ENCODE measurements at places on chromosomes 13 and 19. TPM values are rescaled to one million over a fixed set of nuclear protein-coding genes. Genes with fewer than 3 reads are reported as not detected.

GRCh38 chr13:108346376-108346775 is 76.9 kb downstream of the TNFSF13B start:
- no peak for DNase-seq

GRCh38 chr13:95921485-95921884 is 131.7 kb downstream of the UGGT2 start:
- no peak for DNase-seq

DNA sequence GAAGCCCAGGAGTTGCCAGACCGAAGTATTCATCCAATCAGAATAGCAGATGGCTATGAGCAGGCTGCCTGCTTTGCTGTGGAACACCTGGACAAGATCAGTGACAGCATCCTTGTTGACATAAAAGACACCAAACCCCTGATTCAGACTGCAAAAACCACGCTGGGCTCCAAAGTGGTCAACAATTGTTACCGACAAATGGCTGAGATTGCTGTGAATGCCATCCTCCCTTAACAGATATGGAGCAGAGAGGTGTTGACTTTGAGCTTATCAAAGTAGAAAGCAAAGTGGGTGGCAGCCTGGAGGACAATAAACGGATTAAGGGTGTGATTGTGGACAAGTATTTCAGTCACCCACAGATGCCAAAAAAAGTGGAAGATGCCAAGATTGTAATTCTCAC is 250.3 kb upstream of the OBI1 start:
- DNase-seq: no peak

- DNase-seq: peak; percentile 9
Measured at GRCh38 chr13:44243198-44243857, 130.3 kb upstream of the SERP2 start.

GRCh38 chr13:112716461-112716820 is 26.6 kb downstream of the ATP11A start:
- DNase-seq: no peak

GRCh38 chr19:38742296-38742695 is 2.0 kb downstream of the CAPN12 start:
- no peak for DNase-seq

DNA sequence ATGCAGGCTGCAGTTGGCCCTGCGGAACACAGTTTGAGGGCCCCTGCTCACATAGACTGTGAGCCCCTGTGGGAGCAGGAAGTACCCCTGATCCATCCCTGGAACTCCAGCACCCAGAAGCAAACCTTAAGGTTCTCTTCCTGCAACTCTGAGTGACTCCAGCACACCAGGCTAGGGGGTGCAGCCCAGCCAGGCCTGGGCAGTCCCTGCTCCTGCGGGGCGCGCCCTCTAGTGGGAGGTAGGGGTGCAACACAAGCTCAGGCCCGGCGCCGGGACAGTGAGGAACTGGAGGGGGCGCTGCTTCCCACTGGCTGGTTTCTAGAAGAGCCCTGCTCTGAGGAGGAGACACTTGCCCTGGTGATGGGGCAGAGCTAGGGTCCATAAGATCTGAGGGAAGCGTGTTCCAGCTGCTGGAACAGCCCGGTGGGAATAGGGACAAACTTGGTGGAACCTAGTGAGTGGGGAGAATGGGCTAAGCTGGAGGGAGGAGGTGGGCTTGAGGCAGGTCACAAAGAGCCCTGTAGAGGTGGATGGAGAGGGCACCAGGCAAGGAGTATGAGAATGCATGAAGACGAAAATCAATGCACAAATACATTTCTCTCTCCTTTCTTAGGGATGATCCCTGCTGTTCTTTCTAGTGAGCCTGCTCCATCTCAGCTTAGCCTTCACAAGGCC is 5.0 kb downstream of the ZSCAN5A start:
- peak; percentile 58 for DNase-seq

GRCh38 chr19:3826163-3826562 is 40.0 kb upstream of the MATK start:
- DNase-seq: no peak

DNA sequence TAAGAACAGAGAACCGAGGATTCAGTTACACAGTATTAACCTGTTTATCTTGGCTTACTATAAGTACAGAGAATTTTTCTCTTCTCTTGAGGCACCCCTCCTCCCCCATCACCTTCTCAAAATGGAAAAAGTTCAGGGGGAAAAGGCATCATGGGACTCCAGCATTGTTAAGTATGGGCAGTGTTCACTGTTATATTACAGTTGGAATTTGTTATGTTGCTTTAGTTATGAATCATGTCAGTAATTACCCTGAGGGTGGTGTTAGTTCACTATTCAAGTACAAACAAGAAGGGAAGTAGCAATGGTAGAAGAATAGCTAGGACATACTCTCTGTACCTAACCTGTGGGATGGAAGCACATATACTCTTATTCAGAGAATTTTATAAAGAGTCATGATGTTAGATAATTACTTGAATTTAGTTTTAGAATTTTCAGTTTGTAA is 12.0 kb downstream of the LPAR6 start:
- DNase-seq: no peak

DNA sequence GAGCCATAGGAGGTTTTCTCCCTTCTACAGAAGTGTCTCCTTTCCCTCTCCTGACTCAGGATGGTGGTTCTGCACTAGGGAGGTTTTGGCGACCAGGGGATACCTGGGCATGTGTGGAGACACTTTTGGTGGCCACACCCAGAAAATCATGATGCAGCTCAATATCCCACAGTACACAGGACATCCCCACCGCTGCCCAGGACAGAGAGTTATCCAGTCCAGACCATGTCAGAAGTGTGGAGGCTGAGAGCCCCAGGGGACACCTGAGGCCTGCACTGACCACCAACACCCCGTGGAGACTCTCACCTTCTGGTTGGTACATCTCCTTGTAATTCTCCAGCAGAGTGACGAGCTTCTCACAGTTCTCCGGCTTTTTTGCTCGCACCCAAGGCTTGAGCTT is 16.6 kb downstream of the PEG3 start:
- DNase-seq: no peak

DNA sequence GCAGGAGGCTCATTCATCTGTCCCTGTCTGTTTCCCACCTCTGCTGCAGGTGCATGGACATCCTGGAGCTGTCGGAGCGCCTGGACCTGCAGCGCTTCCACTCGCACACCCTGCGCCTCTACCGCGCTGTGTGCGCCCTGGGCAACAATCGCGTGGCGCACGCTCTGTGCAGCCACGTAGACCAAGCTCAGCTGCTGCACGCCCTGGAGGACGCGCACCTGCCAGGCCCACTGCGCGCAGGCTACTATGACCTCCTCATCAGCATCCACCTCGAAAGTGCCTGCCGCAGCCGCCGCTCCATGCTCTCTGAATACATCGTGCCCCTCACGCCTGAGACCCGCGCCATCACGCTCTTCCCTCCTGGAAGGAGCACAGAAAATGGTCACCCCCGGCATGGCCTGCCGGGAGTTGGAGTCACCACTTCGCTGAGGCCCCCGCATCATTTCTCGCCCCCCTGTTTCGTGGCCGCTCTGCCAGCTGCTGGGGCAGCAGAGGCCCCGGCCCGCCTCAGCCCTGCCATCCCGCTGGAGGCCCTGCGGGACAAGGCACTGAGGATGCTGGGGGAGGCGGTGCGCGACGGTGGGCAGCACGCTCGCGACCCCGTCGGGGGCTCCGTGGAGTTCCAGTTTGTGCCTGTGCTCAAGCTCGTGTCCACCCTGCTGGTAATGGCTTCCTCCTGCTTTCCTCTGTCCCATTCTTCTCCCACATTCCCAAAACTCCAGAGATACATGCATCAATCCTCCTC is 52.2 kb downstream of the RYR1 start:
- no peak for DNase-seq

DNA sequence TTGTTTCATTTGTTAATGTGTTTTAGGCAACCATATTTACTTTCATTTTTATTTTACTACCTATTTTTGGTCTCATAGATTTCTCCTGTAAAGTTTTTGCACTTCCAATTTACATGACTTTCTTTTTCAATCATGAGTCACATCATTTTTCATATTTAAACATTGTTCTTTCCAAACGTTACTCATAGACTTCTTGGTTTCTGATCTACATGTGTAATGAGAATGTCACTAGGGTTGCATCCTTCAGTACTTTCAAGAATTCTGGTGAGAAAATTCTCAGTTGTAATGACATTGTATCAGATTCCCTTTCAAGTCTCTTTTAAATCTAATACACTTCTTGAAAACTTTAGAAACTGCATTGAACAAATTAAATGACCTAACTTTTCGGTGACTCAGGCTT is 991.7 kb downstream of the EFNB2 start:
- no peak for DNase-seq

Gene THAP8
- 9.4 TPM for total RNA-seq
